Kidney (tissue), 22 donors: ENCODE measurements at places on chromosomes 6 and 20. TPM values are rescaled to one million over a fixed set of nuclear protein-coding genes. Genes with fewer than 3 reads are reported as not detected.

The SAMD10 gene
- 8.5 TPM for polyA plus RNA-seq

The CALHM4 gene
- polyA plus RNA-seq: 0.60 TPM

The TREML1 gene
- not detected for polyA plus RNA-seq

The TMEM217 gene
- 0.67 TPM for polyA plus RNA-seq

GRCh38 chr20:8809107-8809953, 259.6 kb upstream of the PLCB4 start:
- no peak for DNase-seq

DNA sequence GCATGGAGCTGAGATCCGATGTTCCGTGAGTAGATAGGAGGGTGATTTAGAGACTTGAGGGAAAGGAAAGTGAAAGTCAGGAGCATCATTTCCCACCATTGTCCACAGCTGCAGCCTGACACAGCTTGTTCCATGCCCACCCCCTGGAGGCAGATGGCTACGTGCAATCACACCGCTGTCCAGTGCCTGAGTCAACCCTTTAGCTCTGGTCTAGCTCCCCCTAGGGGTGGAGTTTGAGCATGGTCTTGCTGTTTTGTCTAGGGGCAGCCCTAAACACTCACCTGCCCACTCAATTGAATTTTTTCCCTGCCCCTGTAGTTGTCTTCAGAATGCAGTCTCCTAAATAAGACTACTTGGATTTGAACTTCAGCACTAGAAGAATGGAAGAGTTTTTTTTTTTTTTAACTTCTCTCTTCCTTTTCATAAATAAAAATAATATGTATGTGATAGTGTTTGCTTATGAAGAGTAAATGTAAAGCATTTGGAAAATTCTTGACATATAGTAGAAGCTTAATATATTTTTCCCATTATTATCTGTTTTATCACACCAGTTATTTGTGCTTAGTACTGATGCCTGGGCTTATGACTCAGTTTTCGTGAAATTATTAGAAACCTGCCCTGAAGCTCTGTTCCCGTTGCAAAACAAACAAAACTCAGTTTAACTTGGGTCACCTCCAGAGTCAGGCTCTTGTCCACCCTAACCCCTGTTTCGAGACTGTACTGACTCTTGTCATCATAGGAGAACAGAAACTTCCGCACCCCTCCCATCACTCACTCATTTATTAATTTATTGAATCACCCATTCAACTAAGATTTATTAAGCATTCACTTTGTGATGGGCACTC, 814.8 kb downstream of the MAFB start:
- peak; percentile 84 for DNase-seq

DNA sequence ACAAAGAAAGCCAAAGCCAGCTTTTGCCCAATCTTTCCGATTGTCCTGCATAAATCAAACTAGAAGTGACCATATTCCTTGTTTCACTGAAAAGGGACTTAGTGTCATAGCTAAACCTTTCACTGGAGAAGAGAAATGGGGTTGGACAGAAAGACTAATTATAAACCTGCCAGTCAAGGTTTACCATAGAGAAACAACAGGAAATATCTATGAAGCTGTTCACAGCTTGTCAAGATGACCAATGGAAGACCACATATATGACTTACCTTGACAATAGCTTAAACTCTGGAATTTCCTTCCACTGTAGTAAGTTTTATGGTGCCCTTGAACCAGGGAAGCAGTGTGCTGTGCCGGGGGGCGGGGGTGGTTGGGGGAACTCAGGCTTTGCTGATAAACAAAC, 107.7 kb upstream of the PHACTR1 start:
- no peak for DNase-seq

DNA sequence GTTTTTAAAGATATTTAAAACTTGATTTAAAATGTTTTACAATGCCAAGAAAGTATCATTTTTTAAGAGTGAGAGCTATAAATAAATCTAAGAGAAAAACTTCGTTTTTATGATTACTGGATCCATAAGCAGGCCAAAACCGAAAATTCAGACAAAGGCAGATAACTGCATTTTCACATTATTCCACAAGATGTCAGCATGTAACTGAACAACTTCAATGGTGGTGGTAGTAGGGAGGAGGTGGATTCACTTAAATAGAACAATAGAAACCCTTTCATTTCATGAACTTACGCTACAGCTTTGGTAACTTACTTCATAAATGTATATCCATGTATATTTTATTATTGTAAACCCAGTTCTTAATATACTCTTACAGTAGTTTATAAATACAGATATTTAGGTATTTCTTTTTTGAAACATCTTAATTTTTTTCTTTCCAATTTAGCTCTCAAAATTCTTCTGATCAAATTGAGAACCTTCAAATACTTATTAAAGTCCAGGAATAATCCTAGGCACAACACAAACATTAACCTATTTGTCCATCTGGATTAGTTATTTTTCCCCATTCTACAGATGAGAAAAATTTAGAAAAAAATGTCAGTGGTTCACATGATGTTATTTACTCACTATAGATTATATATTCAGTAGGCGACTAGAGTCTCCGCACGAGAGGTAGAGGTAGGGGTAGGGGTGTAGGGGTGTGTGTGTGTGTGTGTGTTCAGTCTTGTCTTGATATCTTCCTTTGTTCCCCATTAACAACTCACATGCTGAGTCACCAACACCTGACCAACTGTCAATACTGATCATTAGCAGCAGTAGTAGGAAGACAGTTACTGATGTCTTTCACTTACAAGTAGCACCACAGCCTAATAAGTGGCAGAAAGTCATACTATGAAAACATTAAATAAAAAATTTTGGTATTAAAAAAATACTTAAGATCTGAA, 111.5 kb downstream of the ARHGAP18 start:
- no peak for DNase-seq

DNA sequence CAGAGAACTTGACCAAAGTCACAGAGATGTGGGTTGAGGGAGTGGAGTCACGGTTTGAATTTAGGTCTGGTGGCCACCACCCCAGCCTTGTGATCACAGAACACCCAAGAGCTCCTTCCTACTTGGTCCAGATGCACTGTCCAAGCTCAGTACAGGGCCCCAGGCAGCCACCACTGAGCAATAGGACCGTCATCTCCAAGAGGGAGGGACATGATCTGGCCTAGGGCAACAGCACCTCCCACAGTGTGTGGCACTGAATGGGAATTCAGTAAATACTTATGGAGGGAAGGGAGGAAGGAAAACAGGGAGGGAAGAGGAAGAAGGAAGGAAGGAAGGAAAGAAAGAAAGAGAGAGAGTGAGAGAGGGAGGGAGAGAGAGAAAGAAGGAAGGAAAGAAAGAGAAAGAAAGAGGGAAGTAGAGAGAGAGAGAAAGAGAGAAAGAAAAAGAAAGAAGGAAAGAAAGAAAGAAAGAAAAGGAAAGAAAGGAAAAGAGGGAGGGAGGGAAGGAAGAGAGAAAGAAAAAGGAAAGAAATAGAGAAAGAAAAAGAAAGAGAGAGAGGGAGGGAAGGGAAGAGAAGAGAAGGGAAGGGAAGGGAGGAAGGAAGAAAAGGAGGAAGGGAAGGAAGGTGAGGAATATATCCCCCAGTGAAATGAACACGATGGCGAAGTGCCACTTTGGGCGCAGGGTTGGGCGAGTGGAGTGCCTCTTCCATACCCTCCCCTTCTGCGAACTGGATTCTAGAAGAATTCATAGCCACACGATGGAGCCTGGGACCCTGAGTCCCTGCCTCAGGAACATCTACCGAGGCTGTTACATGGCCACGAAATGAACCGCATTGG, 243.7 kb downstream of the TFAP2C start:
- no peak for DNase-seq

GRCh38 chr6:170093658-170094596, 197.0 kb downstream of the DLL1 start:
- DNase-seq: peak; percentile 57

DNA sequence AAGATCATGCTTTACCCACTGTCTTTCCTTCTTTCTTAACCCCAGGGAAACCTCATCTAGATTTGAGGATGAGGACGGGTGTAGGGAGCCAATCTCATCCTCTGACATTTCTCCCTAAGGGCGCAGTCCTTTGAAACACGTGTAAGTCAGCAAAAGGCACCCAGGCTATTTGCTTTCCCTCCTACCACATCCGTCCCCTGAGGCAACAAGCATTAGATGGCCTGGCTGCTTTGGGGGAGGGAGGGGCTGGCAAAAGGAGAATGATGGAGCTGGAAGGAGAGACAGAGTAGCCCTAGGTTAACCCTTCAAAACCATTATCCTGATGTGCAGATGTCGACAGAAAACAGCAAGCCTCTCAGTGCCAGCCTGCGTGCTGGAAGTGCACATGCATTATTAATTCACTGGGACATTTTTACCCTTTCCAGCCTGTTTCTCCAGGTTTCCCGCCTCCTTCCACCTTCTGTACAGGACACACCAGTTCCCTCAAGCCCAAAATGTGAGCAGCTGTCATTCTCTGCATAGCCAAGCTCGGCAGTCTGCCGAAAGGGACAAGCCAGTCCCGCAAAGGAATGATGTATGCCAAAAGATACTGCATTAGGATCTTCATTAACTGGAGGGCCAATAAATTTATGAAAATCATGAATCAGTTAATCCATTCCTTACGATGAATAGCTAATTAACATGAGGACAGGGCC, 547.2 kb downstream of the CD83 start:
- no peak for DNase-seq

GRCh38 chr20:4681991-4682401, 39.7 kb upstream of the PRND start:
- DNase-seq: no peak

GRCh38 chr6:117384659-117385058, 41.1 kb downstream of the ROS1 start:
- DNase-seq: no peak

- peak; percentile 82 for DNase-seq
Measured at GRCh38 chr6:3749067-3749841, 2.3 kb downstream of the PXDC1 start.
